Eye (tissue), 1 donor: ENCODE measurements at places on chromosomes 2 and 18.

DNA sequence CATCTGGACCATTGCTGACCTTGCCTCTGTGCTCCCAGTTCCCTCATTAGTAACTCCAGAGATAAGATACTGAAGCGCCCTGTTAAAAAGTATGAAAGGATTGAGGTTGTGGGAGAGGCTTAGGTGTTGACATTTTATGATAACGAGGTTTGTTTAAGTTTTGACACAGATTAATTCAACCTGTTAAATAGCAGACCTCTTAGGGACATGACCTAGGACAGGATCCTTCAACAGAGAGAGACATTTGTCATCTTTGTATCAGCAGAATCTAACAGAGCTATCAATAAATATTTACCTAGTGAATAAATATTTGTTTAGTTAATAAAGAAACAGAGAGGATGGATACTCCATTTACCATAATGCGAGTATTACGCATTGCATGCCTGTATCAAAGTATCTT lies 99.5 kb downstream of the DCC start:
- DNase-seq = no peak

GRCh38 chr2:12721566-12722446 lies 5.1 kb downstream of the TRIB2 start:
- peak; percentile 47 for DNase-seq

GRCh38 chr18:36697905-36698304 lies 130.9 kb downstream of the TPGS2 start:
- no peak for DNase-seq

GRCh38 chr2:203596183-203596582 lies 61.1 kb upstream of the RAPH1 start:
- no peak for DNase-seq

GRCh38 chr18:42131066-42131929 lies 176.3 kb downstream of the PIK3C3 start:
- DNase-seq = no peak
